CD4-positive, CD25-positive, alpha-beta regulatory T cell (primary cell): ENCODE measurements at places on chromosomes 7 and 10.

DNA sequence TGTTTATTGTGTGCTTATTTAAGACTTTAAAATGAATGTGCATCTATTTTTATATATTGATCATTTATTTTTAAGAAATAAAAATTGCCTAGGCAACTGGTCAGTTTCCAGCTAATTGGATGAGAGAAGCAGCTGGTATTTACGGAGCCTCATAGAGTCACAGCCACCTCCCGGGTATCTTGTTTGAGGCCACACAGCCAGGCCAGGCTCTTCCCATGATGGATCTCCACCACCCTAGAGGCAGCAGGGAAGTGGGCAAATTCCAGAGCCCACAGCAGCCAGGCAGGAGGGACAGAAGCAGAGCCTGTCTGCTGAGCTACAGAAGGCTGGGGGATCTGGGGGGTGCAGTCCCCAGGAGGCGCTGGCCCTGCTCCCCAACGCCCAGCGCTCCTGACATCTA lies 61.6 kb downstream of the CLEC2L start:
- no peak for DNase-seq

DNA sequence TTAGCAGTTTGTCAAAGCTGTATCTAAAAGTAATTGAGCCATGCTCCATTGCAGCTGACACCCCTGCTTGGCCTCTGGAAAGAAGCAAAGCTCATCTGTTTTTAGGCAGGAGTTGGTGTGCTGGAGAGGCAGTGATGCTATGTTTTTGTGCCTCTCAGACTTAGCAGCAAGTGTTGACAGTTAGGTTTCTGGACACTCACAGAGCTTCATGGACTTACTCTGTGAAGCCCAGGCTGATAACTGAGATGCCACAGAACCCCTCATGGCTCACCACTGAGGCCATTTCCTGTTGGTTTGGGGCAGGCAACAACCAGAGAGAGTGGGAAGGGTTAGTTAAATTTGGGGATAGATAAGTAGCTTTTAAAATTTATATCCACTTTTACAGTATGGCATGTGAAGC lies 59.8 kb downstream of the BTAF1 start:
- DNase-seq = no peak

GRCh38 chr10:48744587-48744986 lies 59.9 kb downstream of the WDFY4 start:
- DNase-seq = no peak

- DNase-seq = no peak
Observed at GRCh38 chr7:106178593-106179134, 66.6 kb upstream of the SYPL1 start.

DNA sequence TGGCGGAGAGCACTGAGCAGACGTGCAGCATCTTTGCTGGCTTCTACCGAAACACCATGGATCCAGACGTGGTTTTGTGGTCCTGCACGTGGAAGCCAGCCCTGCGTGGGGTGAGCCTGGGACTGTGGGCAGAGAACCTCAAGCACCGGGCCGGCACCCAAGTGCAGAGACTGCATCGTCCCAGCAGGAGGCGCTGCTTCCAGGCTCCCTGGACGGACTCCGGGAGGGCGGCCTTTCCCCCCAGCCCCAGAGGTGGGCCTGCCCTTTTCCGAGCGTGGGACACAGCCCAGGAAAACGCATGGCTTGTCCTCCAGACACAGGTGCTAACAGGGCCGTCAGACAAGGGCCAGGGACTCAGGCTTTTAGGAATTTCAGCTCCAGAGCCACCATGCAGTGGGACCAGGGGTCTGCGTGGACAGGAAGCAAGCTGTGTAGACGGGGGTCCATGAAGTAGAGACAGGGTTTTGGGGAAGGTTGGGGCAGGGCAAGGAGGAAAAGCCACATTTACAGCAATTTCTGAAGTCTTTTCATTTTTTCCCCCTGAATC lies 303.9 kb downstream of the WDR37 start:
- DNase-seq = peak; percentile 9

DNA sequence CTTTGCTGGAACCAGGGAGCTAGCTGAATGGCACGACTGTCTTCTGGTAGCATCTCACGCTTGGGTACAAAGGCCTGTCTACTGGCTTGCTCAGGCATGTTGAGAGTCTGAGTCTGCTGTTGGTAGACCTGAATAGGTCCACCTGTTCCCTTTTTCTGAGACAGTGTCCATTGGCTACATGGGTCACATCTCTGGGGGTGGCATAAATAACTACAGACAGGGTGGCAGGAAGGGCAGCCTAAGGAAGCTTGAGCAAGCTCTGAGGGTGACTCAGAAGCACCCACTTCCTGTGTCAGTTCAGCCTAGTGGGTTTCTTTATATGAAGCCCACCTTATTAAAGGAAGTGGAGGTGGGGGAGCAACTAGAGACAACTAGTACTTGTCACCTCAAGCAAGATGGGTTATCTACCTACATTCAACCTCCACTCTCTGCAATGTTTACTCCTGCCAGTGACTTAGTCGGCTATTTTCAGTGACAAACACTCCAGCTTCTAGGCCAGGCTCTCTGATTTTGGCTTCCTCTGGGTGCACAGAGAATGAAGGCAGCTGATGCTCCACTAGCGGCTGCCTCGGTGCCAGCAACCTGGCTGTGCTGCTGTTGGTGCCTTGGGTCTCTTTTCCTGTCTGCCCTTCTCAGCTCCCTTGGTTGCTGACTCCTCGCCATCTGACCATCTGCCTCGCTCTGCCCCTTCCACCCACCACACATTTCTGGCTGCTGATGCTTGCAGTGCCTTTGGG lies 5.7 kb upstream of the ZYX start:
- peak; percentile 34 for DNase-seq

DNA sequence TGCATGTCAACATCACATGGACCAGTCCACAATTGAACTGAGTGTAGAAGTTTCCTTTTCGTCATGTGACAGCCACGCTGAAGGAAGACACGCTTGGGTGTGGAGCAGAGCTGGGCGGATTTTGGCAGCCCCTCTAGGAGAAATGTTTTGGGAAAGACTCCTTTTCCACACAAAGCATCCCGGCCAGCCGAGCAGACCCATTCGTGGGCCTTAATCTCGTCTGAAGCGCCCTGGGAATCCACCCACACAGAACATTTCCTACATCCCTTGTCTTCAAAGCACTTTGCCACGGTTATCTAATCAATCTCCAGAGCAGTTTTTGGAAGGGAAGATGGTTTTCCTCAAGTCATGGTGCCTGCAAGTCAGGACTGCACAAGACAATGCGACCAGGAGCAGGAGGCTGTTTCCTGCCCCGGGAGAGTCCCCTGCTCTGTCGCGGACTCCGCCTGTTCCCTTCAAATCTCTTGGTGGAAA lies 8.4 kb upstream of the IFT22 start:
- no peak for DNase-seq

GRCh38 chr10:87659571-87660483 lies at the start of gene PAPSS2:
TSS of gene PAPSS2 (plus strand) at chr10:87659878. CDS start at chr10:87659982, 104 bp downstream.
- DNase-seq = peak; percentile 23

GRCh38 chr10:97785231-97785630 lies 13.4 kb upstream of the SFRP5 start:
- no peak for DNase-seq

DNA sequence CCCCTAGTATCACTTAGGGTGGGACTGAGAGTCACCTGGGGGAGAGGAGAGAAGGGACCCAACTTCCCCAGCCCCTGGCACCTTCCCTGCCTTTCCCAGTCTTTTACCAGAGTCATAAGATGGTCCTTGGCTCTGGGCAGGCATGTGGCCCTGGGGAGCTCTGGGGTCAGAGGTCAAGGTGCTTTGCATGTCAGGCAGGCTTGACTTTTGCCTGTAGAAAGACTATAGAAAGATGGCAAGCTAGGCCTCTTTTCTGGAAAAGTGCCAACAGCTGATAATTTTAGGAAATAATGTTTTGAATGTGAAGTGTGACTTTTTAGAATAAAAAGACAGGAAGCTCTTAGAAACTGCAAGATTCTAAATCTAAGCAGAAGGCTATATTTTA lies 67.5 kb downstream of the MKI67 start:
- DNase-seq = no peak

DNA sequence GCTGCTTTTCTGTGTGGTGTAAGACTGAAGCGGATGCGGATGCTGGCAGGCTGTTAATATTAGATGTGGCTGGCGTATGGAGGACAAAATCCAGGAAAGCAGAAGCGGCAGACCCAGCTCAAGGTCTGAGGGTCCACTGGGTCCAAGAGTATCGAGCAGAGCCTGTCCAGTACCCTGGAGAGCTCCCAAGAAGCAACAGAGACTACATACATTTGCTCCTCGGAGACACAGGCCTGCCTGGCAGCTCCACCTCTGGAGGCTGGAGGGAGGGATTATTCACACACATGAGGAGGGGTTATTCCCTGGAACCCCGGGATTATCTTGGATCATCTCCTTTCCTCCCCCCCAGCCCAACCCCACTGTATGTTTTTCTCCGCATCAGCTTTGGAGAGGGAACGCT lies 31.3 kb upstream of the LOXL4 start:
- no peak for DNase-seq

DNA sequence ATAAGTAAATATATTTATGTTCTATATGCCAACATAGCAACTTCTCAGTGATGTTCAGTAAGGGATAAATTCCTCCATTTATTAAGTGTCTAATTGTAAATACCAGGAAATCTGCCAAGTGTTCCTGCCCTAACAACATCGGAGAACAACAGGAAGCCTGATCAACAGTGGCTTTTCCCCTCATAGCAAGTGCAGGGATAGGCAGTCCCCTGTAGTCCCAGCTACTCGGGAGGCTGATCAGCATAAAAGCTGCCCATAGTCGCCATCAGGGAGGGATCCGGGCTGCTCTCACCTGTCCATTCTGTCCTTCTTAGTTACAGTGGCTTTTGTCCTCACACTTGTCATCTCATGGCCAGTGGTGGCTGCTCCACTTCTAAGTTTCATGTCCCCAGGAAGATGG lies 141.3 kb downstream of the IDE start:
- no peak for DNase-seq

DNA sequence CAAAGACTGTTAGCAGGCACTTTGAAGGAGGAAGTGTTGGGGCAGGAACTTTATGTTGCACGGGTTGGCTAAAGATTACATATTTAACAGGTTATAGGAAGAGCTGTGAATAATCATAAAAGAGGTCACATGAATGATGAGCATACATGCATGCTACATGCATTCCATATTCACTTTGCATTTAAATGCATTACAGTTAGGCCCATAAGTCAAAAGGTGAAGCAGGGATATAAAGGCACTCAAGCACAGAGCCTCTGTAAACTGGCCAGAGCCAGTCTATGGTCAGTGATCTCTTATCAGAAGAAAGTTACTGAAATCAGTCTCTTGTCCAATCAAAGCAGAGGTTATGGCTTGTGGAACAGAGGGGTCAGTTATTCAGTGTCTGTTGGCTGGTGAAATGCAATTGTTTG lies 7.3 kb upstream of the ANKRD7 start:
- no peak for DNase-seq

- DNase-seq = no peak
Observed at GRCh38 chr7:13259930-13260329, 572.5 kb downstream of the ARL4A start.

DNA sequence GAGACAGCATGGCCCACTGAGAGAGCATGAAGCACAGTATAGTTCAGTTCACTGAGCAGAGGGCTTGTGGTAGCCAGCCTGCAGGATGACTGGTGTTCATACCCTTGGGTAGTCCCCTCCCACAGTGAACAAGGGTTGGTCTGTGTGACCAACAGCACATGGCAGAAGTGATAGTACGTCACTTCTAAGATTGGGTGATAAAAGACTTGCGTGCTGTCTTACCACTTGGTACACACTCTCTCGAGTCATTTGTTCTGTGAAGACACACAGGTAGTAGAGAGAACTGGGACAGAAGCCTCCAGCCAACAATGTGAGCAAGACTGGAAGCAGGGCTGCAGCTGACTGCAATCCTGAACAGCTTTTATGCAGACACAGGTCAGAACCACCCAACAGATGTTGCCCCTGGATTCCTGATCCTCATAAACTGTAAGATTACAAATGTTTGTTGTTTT lies 14.6 kb downstream of the EPC1 start:
- DNase-seq = peak; percentile 92

DNA sequence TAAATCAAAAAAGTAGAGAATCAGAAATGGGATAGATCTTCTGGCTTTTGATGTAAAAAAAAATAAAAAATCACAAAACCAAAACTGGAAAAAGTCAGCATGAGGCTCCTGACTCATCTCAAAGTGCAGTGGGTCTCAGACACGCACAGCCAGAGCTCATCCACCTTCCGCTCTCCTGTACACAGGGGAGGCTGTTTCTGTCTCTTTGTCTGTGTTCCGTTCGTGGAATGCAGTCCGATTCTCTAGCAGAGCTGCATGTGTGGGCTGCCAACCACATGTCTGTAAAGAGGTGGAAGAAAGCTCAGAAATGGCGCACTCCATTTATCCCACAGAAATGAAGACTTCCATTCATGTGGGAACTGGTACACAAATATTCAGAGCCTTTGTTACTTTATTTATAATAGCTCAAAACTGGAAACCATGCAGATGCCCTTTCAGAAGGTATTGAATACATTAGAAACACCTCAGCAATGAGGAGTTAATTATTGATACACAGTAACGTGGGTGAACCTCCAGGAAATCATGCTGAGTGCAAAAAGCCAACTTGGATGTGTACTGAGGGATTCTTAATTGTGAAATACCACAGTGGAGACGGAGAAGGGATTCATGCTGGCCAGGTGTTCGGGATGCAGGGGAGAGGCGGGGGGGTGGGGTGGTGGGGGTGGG lies 123.3 kb downstream of the TRRAP start:
- no peak for DNase-seq

- DNase-seq = no peak
Observed at GRCh38 chr7:91043186-91043585, 221.0 kb upstream of the FZD1 start.

DNA sequence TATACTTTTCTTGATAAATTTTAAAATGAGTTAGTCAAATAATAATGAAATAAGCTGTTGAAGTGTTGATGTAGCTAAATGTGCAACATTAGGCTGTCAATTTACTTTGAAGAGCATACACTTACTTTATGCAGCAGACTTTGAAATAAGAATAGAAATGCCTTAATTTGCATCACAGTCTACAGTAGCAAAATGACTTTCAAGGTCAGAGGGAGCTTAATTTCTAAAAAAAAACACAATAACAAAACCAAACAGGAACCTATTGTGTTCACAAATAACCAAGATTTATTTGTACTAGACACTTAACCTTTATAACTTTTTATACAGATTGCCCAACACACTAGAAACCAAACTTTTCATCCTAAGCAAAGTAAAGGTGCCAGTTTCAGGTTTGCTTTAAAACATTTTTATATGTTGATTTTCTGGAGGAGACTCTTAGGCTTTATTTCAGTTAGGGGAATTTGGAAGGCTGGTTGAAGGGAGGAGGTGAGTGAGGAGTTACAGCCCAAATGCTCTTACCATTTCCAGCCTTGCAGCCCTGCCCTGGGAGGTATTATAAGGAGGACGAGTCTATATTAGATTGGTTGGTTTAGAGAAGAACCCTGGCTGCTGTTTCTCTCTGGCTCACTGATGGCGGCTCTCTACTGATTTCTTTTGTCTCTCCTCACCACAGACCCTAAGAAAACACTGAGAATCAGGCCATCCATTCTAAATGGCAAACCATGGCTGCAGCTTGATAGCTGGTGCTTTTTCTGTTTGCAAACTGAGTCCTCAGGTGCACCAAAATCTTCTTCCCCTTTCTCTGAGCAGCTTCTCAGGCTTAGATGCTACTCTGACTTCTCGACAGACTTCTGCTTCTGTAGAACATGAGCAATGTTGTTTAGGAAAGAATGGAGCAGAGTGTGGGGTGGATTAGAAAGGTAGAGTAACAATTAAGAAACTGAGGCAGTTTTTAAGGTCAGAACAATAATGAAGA lies 55.2 kb upstream of the RPA3 start:
- no peak for DNase-seq
